MG63 (cell line): ENCODE measurements at places on chromosomes 2 and 18. TPM values are rescaled to one million over a fixed set of nuclear protein-coding genes. Genes with fewer than 3 reads are reported as not detected.

PPP1R1C gene
- 0.07 and 0.53 TPM in 2 replicates for total RNA-seq

FAM124B gene
- total RNA-seq, result not detected in 2 replicates

C2orf76 gene
- 16.5 and 34.8 TPM in 2 replicates for total RNA-seq

GRCh38 chr18:35605686-35606417, 24.3 kb downstream of the GALNT1 start:
- no peak for DNase-seq

DNA sequence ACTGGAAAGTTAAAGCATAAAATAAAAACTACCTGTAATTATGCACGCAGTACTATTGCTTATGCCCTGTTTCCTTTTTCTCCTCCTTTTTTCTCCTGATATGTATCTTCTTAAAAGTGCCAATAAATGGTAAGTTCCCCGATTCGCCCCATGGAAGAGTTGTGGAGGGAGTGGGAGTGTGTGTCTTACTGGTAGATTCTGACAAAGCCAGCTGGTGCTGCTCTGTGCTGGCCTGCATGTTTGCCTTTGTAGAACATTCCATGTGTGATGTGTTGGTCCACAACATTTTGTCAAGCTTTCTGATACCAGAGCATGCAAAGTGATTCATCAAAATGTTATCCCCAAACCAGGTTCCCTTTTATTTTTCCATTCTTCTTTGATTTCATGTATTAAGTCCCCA, 356.9 kb upstream of the RAB12 start:
- DNase-seq, result no peak

GRCh38 chr18:59881728-59882656, 17.8 kb upstream of the PMAIP1 start:
- peak; percentile 20 for DNase-seq
